NCI-H510A treated with DMSO at 0.1 percent for 48 hours (cell line): ENCODE measurements at places on chromosomes 16 and 17.

DNA sequence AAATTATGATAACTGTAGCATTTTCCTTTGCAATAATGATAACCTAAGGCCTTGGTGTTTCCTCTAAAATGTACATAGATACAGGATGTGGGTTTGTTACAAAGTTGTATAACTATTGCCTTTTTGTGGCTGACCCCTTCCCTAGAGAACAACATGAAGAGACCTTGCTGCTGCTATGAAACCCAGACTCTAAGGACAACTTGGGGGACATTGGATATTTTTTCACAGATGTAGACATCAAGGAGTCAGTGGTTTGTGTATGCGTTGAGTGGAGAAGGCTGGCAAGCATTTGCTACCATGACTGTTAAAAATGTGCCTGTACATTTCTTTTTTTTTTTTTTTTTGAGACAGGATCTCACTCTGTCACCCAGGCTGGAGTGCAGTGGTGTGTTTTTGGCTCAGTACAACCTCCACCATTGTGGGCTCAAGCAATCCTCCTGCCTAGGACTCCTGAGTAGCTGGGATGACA is 12.3 kb downstream of the HMOX2 start:
- DNase-seq = no peak

DNA sequence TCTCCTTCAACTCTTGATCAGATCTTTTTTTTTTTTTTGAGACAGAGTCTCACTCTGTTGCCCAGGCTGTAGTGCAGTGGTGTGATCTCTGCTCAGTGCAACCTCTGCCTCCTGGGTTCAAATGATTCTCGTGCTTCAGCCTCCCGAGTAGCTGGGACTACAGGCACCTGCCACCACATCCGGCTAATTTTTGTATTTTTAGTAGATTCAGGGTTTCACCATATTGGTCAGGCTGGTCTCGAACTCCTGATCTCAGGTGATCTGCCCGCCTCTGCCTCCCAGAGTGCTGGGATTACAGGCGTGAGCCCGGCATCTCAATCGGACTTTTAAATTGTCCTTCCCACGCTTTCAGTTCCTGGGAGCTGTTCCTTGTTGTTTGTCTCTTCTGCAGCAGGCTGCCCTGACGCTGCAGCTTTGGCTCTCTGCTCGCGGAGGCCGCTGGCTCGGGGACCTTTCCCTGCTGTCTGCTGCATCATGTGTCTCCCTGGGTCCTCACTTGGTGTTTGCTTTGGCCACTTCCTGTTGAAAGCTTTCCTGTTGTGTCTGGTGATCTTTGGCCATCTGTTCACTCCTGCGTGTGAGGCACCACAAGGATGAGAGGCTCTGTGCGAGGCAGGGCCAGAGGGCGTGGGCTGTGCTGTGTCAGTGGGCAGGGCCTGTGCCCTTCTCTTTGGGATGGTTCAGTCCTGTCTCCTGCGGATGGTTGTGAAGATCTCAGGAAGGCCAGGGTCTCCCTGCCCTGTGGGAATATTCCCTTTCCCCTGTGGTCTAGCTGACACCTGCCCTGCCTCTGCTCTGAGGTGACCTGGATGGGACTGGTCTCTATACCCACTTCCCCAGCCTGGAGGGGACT is 18.4 kb upstream of the CAPN15 start:
- DNase-seq = no peak

DNA sequence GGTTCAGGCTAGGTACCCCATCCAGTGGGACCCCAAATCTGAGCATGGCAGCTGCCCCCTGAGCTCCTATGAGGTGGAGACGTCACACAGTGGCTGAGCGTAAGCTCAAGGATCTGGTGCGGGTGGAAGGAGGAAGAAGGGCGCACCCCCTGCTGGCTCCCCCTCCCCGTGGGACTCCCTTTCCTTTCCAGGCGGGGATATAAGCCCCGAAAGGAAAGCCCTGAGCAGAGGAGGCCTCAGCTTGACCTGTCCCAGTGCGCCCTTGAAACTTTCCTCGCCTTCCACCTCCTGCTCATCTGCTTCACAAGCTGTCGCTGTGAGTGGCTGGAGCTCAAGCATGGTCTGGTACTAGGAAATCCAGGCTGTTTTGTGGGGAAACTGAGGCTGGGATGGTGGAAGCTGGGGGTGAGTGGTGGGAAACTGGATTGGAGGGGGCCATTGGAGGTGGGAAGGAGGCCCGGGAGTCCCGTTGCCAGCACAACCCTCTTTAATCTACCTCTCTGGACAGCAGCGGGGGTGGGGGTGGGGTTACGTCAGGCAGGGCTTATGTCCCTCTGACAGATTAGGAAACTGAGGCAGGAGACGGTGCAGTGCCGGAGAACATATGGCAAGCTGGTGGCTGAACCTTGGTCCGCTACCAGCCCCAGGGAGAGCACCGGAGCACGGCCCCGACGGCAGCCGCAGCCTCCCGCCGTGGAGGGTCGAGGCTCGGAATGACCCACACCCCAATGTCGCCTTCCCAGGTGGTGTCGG is 92.3 kb upstream of the TMEM97 start:
- no peak for DNase-seq

DNA sequence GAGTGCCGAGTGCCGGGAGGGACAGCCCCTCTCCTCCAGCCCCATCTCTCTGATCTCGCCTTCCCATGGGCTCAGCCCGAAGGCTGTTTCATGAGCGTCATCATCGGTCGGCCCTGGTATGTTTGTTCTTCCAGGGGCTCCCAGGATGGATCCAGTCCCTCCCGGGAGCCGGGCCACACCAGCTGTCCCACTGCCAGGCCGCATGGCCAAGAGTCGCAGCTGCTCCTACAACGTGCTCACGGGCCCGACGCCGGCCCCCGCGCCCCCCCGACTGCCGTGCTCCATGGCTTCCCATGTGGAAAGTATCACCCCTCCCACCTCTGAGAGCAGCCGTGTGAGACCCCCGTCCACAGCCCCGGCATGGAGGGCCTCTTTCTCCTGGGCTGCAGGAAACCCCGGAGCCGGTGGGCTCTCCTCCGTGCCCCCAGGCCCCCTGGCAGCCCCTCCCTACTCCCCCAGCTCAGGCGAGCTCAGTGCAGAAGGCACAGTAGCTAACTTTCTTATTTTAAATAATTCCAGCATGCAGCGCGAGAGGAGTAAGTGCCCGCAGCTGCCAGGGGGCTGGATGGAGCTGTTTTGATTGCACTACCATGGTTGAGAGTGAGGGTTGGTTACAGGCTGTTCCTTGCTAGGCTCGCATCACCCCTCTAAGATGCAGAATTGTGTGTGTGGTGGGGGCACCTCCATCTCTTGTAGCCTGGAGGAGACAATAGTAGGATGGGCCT is 26.6 kb upstream of the GSE1 start:
- no peak for DNase-seq

DNA sequence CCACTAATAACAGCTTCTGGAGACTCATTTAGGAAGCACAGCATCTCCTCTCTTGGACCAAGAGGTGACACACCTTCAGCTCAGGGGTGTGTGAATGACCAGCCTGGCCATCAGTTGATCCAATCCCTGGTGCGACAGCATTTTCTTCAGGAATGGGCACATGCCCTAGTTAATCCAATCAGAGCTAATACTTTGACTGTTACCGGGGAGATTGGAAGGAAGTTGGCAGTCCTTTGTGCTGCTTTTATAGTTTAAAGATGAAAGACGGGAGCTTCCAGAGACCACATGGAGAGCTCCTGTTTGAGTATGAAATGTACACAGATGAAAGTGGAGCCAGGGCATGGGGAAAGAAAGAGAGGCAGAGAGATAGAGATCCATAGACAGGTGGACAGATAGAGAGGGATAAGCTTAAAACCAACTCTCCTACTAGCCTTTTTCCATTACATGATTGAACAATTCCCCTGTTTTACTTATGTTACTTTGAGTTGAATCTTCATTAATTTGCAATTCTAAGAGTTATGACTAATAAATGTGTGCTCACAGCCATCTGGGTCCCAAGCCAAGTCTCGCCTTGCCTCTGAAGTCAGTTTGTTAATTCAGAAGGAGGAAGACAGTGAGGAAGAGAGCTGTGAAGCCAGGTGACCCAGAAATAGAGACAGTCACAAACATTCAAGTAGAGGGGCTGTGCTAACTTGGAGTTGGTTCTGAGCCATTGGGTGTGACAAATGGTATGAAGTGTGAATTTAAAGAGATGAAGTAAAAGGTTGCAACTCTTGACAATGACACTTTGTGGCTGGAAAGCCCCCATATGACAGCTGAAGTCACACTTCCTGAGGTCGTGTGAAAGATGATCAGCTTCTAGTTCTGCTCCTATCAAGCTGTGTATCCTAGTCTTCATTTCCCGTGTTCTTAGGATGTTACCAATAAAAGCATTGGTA is 120.0 kb upstream of the GOT2 start:
- DNase-seq = no peak

DNA sequence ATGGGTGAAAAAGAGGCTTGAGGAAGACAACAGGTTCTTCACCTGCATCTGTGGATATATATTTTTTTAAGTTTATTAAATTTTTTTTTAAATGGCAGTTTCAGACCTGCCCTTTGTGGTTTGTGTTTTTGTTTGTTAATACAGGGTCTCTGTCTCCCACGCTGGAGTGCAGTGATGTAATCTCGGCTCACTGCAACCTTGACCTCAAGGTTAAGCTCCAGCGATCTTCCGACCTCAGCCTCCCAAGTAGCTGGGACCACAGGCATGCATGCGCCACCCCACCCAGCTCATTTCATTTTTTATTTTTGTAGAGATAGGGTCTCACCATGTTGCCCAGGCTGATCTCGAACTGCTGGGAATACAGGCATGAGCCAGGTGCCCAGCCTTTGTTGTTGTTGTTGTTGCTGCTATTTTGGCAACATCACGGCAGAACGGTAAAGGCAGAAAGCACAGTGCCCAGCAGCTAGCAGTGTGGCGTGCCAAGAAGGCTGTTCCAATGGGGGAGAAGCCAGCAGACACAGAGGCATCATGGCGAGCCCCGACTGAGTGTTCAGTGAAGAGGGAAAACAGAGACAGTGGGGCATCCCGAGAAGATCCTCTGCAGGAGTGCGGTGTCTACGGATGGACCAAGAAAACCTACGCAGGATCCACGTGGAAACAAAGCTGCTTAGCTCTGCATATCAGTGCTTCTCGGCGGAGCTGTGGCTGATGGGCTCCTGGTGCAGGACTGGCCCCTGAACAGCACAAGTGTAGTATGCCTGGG is 19.6 kb downstream of the TMC6 start:
- DNase-seq = no peak

- DNase-seq = peak; percentile 45
These were observed 2.3 kb downstream of the LIMD2 start for GRCh38 chr17:63697341-63698286.

DNA sequence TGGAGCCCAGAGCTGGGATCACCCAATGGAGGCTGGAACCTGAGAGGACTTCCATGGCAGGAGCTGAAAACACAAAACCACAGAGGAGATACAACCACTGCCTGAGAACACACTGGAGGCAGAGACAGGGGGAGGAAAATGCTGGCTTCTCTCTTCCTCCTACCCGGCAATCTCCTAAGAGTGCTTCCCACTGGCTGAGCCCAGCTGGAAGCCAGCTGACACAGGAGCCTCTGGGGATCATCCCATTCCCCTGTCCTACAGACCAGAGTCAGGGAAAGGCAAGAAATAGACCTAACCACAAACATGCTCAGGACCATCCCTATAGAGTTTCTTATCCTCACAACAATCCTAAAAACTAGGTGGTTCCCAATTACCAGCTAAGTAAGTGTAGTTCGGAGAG is 112.4 kb upstream of the CDH5 start:
- no peak for DNase-seq

DNA sequence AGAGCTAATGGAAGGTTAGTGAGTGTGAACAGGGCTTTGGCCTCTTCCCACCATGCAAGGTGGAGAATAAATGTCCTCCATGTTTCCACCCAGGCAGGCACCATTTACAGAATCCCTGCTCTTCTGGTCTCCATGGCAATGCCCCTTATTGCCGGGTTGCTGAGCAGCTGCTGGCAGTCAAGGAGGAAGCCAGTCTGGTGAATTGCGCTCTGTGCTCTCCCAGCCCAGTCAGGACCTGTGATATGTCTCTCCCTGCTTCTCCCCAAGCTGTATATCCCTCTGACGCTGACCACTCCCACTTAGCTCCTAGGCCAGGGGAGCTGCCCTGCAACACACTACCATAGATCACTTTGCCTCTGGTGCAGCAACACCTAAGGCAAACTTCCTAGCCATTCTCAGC is 402.1 kb upstream of the ERCC4 start:
- DNase-seq = no peak
